Neuronal stem cell (in vitro differentiated cells): ENCODE measurements at places on chromosomes 3 and 15.

- H3K4me3 ChIP-seq: no peak overlapping the region
- peaks cover 85% of the 10 kb centered on the region for H3K36me3 ChIP-seq
- no peaks in the 10 kb centered on the region for H3K27me3 ChIP-seq
- no peak for DNase-seq
Observed at GRCh38 chr3:123112232-123112631, 45.4 kb downstream of the PDIA5 start.

DNA sequence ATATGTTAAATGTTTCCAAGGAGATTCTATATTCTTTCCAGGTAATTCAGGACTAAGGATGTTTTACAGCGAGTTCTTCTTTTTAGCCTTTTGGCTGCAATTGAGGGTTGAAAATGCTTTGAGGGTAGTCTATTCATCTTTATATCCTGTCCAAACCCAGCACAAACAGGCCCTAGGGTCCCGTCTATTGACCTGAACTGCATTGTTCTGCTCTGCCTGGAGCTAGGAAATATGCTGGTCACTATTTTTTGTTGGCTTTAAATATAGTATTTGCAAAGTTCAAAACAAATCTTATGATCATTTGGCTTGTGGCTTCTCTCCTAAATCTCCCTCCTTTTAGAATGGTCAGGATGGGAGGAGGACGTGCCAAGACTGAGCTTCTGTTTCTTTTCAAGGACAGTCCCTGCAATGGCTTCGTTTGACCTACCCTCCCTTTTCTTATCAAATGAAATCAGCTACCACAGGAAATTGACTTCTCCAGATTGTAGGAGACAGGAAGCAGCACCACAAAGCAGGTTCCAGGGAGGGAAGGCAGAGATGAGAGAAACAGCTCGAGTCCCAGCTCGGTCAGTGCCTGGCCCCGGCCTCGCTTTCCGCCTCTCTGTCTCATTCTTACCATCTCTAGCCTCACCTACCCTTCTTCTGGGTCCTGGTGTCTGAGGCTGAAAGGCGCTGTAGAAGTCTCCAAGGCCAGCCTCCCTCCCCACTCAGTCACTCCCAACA is 27.6 kb upstream of the NRROS start:
- H3K27ac ChIP-seq: no peak overlapping the region
- peaks cover 5% of the 10 kb centered on the region for H3K4me1 ChIP-seq
- H3K27me3 ChIP-seq: no peaks in the 10 kb centered on the region
- no peak for DNase-seq

DNA sequence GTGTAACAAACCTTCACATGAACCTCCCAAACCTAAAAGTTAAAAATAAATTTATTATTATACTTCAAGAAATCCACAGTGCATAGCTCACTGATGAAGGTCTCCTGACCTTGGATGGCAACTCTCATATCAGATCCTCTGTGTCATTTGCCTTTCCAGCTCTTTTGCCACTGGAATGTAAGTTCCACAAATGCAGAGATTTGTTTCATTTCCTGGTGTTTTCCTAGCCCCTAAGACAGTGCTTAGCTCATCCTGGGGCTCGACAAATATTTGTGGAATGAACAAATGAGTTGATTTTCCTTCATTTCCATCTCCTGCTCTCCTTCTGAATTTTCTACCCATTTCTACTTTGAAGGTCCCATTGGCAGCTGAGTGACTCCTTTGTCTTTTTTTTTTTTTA is 56.0 kb downstream of the FRMD4B start:
- H3K27ac ChIP-seq: no peak overlapping the region
- H3K36me3 ChIP-seq: no peaks in the 10 kb centered on the region
- no peaks in the 10 kb centered on the region for H3K4me1 ChIP-seq
- H3K4me3 ChIP-seq: no peak overlapping the region
- DNase-seq: no peak

DNA sequence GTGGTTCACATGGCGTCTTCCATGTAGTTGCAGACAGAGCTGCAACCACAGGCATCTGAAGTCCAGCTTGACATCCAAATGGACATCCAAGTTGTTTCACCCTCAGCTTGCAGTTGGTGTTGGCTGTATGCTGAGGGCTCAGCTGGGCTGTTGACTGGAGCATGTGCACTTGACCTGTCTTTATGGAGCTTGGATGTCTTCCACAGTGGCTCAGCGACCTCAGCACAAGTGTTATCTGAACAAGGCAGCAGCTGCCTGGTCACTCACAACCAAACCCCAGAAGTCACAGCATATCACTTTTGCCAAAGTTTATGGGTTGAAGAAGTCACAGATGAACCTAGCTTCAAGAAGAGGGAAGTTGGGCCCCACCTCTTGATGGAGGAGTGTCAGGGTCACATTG is 92.9 kb downstream of the TPRA1 start:
- H3K36me3 ChIP-seq: no peaks in the 10 kb centered on the region
- DNase-seq: no peak
- no peaks in the 10 kb centered on the region for H3K4me1 ChIP-seq
- no peaks in the 10 kb centered on the region for H3K27me3 ChIP-seq
- no peak overlapping the region for H3K4me3 ChIP-seq

DNA sequence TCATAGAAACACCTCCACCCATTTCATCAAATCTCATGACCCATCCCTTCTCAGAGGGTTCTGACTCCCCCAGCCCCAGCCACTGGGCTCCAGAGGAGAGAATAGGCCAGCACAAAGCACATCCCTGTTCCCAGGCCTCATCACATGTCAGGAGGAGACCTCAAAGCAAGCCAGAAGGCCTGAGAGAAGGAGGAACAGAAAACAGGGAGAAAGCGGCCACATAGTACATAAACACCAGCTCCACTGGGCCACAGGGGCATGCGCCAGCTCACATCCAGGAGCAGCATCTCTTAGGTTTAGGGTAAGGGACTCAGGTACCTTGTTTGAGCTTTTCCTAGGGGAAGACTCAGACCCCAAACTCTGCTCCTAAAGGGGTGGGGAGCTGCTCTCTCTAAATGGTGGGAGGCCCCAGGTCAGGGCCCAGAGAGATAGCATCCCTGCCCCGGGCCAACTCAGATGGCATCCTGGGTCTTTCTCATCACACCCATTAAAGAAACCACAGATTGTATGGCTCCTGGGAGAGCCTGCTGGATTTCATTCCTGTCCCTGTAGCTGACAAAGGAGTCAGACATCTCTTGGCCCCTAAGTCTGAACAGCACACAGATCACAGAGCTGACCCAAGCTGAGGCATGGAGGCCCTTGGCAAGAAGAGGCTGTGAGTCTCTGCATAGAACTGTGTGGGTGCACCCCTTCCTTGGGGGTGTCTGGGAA is 2.5 kb downstream of the SHF start:
- no peak overlapping the region for H3K27ac ChIP-seq
- no peak for DNase-seq
- no peaks in the 10 kb centered on the region for H3K27me3 ChIP-seq

GRCh38 chr3:74787011-74787410 is 172.6 kb upstream of the CNTN3 start:
- H3K27me3 ChIP-seq: peaks cover 2% of the 10 kb centered on the region
- H3K36me3 ChIP-seq: no peaks in the 10 kb centered on the region
- H3K4me3 ChIP-seq: no peak overlapping the region
- H3K4me1 ChIP-seq: peaks cover 19% of the 10 kb centered on the region

DNA sequence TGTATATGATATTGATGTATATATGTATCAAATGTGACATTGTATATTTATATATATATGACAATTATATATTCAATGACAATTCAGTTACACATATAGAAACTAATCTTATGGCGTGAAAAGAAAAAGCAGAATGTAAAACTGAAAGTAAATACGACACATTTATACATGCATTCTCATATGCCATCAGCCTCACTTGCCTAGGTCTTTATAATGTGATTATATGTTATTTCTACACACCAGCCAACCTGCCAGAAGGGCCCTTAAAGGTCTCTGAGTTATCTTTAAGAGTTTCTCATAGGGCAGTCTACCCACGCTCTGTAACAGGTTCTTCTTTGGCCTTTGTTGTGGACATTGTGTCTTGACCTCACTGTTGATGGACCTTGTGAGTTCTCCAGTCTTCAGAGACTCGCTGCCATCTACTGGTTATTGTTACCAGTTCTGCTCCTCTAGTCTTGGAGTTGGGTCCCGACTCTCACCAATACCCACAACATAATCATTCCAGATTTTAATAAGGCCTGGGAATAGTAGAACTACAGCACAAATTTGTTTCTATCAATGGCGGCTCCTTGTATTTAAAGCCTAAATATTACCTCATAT is 371.5 kb upstream of the GOLIM4 start:
- peak; percentile 17 for DNase-seq
- H3K4me3 ChIP-seq: no peak overlapping the region
- H3K36me3 ChIP-seq: no peaks in the 10 kb centered on the region
- peaks cover 7% of the 10 kb centered on the region for H3K4me1 ChIP-seq

DNA sequence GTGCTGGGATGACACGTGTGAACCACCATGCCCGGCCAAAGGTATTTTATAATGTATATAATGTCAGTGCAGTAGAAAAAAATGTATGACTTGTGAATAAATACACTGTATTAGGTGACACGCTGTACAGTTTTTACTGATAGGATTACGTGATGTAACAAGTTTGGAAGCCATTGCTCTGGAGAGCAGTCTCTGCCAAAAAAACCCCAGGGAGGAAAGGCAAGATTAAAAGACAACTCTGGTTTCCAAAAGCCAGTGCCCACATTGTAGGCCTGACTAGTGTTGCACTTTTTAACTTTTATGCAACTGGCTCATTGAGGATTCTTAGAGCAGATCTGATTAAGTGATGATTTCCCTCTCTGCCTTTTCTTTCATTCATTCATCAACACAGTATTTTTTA is 62.0 kb upstream of the SLC2A2 start:
- peaks cover 11% of the 10 kb centered on the region for H3K4me1 ChIP-seq
- no peaks in the 10 kb centered on the region for H3K27me3 ChIP-seq
- H3K4me3 ChIP-seq: no peak overlapping the region
- H3K27ac ChIP-seq: no peak overlapping the region
- no peak for DNase-seq
- H3K36me3 ChIP-seq: no peaks in the 10 kb centered on the region

GRCh38 chr15:63211549-63211948 is 22.1 kb downstream of the RAB8B start:
- no peak overlapping the region for H3K27ac ChIP-seq
- H3K27me3 ChIP-seq: no peaks in the 10 kb centered on the region
- H3K4me1 ChIP-seq: peaks cover 14% of the 10 kb centered on the region
- peaks cover 1% of the 10 kb centered on the region for H3K36me3 ChIP-seq
- H3K4me3 ChIP-seq: no peak overlapping the region

DNA sequence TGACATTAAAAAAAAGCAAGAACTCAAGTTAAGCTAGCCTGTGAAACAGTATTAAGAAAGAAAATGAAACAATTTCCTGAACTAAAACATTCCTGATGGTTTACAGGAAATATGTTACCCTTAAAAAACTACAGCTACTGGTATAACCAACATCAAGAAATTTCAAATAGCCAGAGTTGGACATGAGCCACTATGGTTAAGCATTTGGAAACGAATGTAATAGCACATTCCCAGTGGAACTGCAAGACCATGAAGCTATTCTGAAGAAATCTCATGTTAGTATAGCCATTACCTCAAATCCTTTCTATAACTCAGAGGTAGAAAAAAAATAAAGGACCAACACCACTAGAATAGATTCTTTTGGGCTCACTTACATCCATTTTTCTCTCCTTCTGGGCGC is 30.2 kb downstream of the CPNE4 start:
- H3K27ac ChIP-seq: no peak overlapping the region
- no peak for DNase-seq
- no peaks in the 10 kb centered on the region for H3K4me1 ChIP-seq
- no peaks in the 10 kb centered on the region for H3K36me3 ChIP-seq
- no peak overlapping the region for H3K4me3 ChIP-seq

- no peak for DNase-seq
- H3K4me3 ChIP-seq: no peak overlapping the region
- H3K4me1 ChIP-seq: no peaks in the 10 kb centered on the region
- H3K27ac ChIP-seq: no peak overlapping the region
Observed at GRCh38 chr3:79516795-79517194, 251.0 kb downstream of the ROBO1 start.

DNA sequence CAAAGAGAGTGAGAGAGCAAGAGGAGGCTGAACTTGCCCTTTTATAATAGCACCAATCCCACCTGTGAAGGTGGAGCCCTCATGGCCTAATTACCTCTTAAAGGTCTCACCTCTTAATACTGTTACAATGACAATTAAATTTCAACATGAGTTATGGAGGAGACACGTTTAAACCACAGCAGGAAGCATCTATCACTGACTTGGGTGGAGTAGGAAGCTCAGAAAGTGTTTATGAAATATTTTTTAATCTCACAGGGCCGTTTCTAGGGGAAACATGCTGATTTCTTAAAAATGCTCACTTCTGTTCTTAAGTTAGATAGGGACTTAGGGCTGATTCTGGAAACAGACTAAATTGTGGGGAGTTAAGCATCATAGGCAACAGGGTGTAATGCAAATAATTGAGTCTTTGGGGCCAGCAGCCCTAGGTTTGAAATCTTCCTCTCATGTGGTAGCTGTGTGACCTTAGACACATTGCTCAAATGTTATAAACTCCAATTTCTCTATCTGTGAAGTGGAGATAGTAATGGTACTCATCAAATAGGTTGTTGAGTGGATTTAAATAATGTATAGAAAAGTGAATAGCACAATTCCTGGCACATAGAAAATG is 133.3 kb upstream of the KLHL25 start:
- no peaks in the 10 kb centered on the region for H3K36me3 ChIP-seq
- H3K27me3 ChIP-seq: no peaks in the 10 kb centered on the region
- no peaks in the 10 kb centered on the region for H3K4me1 ChIP-seq
- no peak overlapping the region for H3K4me3 ChIP-seq
- DNase-seq: no peak

DNA sequence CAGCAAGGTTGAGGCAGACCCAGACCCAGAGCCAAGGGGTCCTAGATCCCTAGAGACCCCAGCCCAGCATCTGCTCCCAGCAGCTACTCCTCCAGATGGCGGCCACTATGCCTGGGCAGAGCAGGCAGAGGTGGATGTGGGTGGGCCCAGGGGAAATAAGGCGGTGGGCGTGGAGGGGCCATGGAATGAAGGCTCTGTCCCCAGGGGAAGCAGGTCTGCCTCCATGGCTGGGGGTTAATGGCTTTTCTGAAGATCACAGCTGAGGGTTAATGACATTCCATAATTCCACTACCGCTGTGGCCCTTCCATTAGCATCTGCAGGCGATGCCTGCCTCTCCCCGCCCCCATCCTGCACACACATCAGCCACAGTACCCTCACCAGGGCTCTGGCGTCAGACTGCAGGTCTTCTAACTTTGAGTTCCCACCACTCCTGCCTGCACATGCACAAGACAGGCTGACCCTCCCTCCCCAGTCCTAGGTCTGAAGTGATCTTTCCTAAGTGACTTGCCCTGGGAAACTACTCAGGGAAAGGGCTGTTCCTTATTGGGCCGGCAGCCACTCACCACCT is 41.2 kb downstream of the CCDC33 start:
- DNase-seq: no peak
- no peak overlapping the region for H3K4me3 ChIP-seq
- H3K27ac ChIP-seq: no peak overlapping the region
- H3K36me3 ChIP-seq: no peaks in the 10 kb centered on the region
- H3K27me3 ChIP-seq: peaks cover 16% of the 10 kb centered on the region
- no peaks in the 10 kb centered on the region for H3K4me1 ChIP-seq

GRCh38 chr3:183247011-183247589 is 6.0 kb upstream of the B3GNT5 start:
- no peaks in the 10 kb centered on the region for H3K36me3 ChIP-seq
- H3K4me3 ChIP-seq: no peak overlapping the region
- peaks cover 5% of the 10 kb centered on the region for H3K27me3 ChIP-seq
- no peak overlapping the region for H3K27ac ChIP-seq
- H3K4me1 ChIP-seq: peaks cover 7% of the 10 kb centered on the region
